Suprapubic skin (tissue), 4 donors: ENCODE measurements at places on chromosomes 1 and 21. TPM values are rescaled to one million over a fixed set of nuclear protein-coding genes. Genes with fewer than 3 reads are reported as not detected.

Gene FCRL5
- not detected for total RNA-seq

Gene CTSE
- not detected for total RNA-seq

Gene TMEM52
- 6.0 TPM for total RNA-seq

Gene ACOT11
- 4.7 TPM for total RNA-seq

Gene AMY1B
- not detected for total RNA-seq

Gene C4BPA
- 3.1 TPM for total RNA-seq

Gene TMPRSS2
- total RNA-seq, result 7.3 TPM

Gene BTBD19
- total RNA-seq, result 1.2 TPM

Gene LRRC38
- 6.3 TPM for total RNA-seq

Gene PDXK
- total RNA-seq, result 66.0 TPM

Gene HFM1
- total RNA-seq, result 1.0 TPM

Gene RPE65
- total RNA-seq, result not detected

Gene KPRP
- total RNA-seq, result 138 TPM

Gene EPHB2
- 2.1 TPM for total RNA-seq

DNA sequence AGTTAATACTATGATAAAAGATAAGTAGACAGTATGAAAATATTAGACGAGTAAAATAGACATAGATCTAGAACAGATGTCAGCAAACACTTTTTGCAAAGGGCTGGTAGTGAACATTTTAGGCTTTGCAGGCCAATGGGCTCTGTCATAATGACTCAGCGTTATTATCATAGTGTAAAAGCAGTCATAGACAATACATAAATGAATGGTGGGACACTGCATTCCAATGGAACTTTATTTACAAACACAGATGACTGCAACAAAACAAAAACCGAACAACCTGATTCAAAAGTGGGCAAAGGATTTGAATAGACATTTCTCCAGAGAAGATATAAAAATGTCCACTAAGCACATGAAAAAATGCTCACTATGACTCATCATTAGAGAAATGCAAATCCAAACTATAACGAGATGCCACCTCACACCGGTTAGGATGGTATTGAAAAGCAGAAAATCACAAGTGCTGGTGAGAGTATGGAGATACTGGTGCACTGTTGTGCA, 7.3 kb downstream of the GSTM5 start:
- DNase-seq, result no peak

DNA sequence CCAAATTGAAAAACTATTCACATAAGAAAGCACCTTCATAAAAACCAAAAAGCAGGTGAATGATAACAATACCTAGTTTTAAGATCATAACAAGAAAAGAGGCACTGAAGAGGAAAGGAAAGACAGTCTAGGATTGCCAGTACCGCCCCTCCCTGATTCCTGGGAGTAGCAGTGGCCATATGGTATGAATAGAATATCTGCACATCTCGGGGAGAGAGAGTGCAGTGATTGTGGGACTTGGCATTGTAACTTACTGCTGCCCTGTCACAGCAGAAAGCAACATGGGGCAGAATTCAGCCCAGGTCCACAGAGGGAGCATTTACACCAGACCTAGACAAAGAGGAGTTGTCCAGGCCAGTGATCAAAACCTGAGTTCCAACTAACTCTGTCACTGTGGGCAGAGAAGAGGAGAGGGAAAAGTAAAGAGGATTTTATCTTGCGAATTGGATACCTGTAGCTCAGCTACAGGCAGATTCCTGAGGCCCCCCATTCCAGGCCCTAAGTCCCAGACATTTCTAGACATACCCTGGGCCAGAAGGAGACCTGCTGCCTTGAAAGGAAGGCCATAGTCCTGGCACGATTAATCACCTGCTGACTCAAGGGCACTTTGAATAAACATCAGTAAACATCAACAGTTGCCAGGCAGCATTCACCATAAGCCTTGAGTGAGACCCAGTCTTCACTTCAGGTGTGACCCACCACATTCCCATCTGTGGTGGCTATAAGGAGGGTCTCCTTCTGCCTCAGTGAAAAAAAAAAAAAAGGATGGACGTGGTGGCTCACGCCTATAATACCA, 397.5 kb downstream of the TGFB2 start:
- no peak for DNase-seq

GRCh38 chr1:153503766-153504165, 32.0 kb downstream of the S100A6 start:
- no peak for DNase-seq

DNA sequence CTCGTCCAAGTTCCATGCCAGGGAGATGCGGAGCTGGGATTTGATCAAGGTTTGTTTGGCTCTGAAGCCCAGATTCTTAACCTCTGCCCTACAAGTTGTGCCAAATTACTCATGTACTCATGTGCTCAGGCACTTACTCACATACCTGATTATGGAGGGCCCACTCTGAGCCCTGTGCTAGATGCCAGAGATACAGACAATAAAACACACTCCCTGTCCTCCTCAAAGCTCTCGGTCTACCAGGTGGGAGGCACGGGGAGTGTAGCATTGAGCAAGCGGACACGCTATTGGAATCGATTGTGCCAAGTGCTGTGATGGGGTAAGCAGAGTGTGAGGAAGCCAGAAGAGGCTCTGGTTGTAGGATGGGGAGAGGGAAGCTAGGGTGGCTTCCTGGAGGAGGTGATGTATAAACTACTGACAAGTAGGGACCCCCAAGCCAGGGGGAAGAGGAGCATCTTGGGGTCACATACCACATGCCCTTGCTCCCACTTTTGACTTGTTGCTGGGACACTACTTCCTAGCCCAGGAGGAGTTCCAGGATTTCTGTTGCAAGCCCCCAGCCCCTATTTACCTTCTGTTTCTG, 49.8 kb upstream of the IFNLR1 start:
- no peak for DNase-seq

DNA sequence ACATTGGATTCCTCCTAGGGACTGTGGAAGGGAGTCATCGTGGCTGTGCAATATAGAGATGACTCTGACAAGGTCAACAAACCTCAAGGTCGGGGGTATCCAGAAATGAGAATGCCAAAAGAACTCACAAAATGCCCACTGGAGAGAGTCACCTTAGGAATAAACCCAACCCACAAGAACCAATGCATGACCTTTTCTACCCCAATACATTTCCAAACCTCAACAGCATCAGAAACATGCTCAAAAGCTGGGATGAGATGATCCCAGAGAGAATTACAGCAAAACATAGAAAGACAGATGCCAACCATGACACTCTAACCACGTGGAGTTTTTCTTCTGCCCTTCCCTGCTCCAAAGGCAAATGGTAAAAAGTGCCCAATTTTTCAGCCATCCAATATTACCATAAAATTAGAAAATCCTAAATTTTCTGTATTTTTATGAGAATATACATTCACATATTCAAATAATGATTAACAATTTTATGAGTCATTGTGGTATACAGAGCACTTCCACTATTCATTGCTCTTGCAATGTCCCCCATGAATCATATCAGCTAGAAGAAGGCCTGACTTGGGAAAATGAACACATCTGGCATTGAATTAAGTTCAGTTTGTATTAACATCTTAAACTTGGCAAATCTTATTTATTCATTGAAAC, 88.2 kb upstream of the PALMD start:
- no peak for DNase-seq

DNA sequence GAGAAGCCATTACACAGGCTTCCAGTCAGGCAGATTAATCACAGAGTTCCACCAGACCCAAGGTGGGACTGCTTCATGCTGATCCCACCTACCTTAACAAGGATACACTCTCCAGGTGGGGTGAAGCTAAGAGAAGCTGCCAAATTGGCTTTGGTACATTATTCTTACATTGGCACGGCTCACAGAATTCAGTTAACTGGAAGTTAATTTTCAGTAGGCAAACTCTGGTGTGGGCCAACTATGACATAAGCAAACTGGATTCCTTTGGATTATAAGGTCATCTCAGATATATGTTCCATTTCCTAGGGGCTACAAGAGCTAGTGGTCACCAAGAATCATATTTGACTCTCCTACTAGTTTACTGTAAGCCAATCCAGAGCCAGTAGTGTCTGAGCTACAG, 448.8 kb upstream of the BEND5 start:
- no peak for DNase-seq

- DNase-seq, result no peak
Measured at GRCh38 chr1:3695326-3696217, 43.3 kb downstream of the TP73 start.

GRCh38 chr1:37845786-37846185, 13.6 kb downstream of the MTF1 start:
- DNase-seq, result no peak

GRCh38 chr1:184161071-184161698, 109.7 kb downstream of the TSEN15 start:
- no peak for DNase-seq

GRCh38 chr21:25878344-25878743, 143.6 kb downstream of the GABPA start:
- DNase-seq, result no peak

- no peak for DNase-seq
Measured at GRCh38 chr1:177441281-177441680, 270.5 kb downstream of the BRINP2 start.

DNA sequence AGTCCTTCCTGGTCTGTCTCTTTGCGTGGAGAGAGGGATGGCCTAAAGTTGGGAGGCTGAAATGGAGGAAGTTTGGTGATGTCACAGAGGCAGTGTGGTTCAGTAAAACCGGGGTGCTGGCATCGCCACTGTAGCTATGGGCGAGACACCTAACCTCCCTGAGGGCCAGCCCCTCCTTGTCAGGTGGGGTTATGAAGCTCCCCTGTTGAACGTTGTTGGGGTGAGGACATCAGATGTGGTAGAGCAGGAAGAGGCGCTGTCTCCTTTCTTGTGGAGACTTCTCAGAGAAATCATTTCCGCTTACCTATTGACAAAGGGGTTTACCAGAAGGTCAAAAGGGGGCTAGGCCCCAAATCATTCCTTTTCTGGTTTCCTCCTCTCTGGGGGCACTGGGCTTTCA, 294.7 kb downstream of the SIPA1L2 start:
- DNase-seq, result no peak
